Fibroblast of skin of abdomen (primary cell): ENCODE measurements at places on chromosomes 1 and 21.
A peak's percentile ranks its signal among the peaks of the same experiment; 100 is the strongest.

- DNase-seq = no peak
Observed at GRCh38 chr1:3847081-3847480, 9.9 kb downstream of the CEP104 start.

DNA sequence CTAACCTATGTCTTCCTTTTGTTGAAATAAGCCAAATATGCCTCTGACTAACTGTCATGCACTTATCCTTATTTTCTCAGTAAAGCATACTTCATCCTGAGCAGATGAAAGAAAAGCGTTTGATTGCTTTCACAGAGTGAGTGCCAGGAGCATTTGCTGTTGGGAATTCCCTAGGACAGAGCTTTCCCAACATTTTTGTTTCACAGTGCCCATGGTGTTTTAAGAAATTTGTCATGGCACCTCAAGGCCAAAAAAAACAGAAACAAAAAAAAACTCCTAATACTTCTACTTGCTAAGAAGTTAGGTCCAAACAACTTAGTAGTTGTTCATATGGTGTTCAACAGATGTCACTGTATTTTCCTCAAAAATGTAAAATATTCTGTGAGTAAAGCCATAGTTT, 120.8 kb upstream of the BMP8A start:
- DNase-seq = no peak

DNA sequence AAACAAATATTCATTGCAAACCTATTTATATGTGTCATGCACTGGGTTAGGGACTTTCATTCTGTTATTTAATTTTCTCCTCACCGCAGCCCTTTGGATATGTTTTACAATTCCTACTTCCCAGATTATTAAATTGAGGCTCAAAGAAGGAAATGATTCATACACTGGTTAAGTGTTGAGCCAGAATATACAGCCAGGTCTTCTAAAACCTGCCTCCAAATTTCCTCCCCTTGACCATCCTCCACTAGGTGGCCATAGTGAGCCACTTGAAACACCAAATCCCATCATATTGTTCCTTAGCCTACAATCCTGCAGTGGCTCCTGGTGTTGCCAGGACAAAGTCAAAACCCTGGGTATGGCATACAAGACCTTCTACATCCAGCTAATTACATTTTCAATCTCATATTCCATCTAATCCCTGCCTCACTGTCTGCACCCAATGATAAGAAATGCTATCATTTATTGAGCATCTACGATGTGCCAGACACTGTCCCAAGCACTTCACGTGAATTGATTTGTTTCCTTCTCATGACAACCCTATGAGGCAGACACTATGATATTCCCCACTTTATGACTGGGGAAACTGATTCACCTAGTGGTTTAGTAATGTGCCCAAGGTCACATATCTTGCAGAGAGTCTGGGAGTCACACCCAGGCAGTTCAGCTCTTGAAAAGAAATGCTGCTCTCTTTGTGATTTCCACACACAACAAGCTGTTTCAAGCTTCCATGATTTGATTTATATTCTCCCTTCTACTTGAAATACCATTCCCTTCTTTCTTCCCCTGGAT, 23.6 kb upstream of the KIRREL1 start:
- peak; percentile 85 for DNase-seq

GRCh38 chr1:205945069-205945468, 1.8 kb upstream of the SLC26A9 start:
- no peak for DNase-seq

DNA sequence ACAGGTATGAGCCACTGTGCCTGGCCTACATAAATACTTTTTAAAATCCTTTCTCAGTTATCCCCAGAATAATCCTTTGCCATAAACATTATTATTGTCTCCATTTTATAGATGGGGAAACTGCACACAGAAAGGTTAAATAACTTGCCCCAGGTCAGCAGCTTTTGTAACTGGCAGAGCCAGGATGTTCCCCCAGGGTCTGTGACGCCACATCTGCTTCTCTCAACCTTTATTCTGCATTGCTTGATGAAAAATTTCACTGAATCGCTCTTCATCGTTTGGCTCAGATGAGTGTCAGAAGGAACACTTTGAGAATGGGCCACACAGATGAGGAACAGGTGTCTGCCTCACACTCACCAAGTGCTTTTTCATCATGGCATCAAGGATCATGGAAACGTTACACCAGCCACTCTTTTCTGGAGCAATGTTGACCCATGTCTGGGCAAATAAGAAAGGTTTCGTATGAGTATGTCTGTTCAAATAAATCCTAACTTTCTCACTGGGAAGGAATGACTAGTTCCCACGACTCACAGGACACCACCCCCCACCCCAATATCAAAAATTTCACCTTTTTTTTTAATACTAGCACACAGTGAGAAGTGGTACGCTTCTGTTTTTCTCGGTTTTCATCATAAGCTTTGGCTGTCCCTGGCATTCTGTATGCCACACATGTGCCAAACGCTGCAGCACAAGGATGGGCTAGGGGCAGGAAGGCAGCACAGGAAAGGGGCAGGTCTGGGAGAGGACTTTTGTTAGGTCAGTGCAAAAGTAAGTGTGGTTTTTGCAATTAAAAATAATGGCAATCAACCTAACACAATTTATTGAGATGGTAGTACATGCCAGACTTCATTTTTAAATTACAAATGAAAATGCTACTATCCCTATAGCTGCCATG, 9.0 kb upstream of the PTGFRN start:
- DNase-seq = no peak

DNA sequence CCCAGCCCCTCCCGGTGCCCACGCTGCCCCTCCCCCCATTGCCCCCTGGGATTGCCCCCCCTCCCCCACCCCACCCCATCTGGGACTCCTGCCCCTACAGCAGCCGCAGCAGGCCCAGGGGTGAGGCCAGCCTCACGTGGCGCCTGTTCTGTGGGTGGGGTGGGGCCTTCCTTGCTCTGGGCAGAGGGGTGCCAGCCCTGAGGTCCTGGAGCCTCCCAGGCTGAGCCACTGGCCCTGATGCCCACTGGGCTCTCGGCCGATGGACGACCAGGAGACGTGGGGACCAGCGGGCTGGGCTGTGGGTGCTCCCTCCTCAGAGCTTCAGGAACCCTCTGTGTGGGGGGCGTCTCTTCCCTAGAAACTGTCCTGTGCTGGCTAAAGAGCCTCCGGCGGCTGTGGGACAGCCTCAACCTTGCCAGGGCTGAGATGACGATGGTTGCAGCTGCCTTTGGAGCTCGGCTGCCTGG, 5.8 kb upstream of the C1orf159 start:
- DNase-seq = no peak

GRCh38 chr1:90457985-90458384, 259.1 kb downstream of the BARHL2 start:
- no peak for DNase-seq

- DNase-seq = no peak
Observed at GRCh38 chr1:34237151-34237815, 60.6 kb downstream of the C1orf94 start.

GRCh38 chr1:192418552-192419285, 101.9 kb downstream of the RGS21 start:
- DNase-seq = no peak

- peak; percentile 96 for DNase-seq
Observed at GRCh38 chr1:156896490-156897033, 3.0 kb downstream of the PEAR1 start.

DNA sequence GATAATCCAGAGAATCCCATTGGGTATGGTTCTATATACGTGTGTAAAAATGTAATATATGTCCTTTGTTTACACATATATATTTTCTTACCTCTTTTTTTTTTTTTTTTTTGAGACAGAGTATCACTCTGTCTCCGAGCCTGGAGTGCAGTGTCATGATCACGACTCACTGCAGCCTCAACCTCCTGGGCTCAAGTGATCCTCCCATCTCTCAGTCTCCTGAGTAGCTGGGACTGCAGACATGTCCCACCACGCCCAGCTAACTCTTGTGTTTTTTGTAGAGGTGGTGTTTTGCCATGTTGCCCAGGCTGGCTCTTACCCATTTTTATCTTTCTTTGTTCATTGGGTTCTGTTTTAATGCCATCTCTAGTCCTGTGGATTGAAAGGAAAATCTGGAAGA, 59.5 kb downstream of the ZBTB17 start:
- DNase-seq = peak; percentile 36

DNA sequence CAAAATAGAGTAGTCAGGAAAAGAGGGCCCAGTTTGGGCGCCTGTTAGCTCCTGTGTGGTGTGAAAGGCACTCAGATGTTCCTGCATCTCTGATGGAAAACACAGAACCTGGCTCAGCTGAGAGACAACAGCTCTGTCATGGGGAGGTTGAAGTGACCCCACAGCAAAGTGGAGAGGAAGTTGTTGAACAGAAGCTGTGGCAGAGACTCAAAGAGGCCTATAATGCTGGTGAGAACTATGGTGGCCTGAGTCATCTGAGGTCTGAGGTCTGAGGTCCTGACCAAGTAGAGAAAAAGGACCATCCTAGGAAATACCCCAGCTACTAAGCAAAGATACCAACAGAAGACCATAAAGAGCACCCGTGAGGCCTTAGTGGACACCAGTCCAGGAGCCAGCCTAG, 45.6 kb upstream of the JAK1 start:
- DNase-seq = no peak

GRCh38 chr1:64750092-64750491, 5.2 kb downstream of the RAVER2 start:
- DNase-seq = no peak

GRCh38 chr1:153789478-153790034, 14.3 kb downstream of the SLC27A3 start:
- no peak for DNase-seq

GRCh38 chr1:171852272-171852671, 11.0 kb downstream of the DNM3 start:
- peak; percentile 73 for DNase-seq

DNA sequence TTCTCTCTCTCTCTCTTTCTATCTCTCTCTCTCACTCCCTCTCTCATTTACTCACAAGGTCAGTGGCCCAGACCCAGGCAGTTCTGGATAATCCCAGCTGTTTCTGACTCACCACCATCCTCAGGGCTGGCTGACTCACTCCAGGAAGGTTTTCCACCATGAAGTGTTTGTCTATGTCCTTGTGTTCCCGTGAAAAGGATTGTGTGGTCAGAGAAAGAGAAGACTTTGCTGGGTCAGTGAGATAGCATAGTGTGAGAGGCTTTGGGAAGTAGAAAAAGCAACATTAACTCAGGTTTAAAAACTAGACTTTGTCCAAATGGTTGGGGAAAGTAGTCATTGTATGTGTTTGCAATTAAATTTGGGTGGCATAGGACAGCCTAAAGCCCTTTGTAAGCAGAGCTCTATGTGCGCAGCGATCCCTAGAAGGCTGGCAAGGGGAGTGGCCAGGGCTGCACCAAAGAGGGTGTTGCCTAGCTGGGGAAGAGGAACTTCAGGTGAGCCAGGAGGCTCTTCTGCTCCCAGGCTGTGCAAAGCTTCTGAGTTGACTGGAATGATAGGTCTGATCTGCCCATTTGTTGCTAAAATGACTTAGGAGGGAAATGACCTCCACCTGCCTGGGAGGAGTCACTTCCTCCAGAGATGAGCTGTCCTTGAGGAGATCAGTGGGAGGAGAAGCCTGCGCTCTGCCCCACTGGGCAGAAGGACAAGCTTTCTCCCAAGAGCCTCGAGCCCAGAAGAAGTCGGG, 4.9 kb upstream of the CAPN2 start:
- DNase-seq = peak; percentile 97

DNA sequence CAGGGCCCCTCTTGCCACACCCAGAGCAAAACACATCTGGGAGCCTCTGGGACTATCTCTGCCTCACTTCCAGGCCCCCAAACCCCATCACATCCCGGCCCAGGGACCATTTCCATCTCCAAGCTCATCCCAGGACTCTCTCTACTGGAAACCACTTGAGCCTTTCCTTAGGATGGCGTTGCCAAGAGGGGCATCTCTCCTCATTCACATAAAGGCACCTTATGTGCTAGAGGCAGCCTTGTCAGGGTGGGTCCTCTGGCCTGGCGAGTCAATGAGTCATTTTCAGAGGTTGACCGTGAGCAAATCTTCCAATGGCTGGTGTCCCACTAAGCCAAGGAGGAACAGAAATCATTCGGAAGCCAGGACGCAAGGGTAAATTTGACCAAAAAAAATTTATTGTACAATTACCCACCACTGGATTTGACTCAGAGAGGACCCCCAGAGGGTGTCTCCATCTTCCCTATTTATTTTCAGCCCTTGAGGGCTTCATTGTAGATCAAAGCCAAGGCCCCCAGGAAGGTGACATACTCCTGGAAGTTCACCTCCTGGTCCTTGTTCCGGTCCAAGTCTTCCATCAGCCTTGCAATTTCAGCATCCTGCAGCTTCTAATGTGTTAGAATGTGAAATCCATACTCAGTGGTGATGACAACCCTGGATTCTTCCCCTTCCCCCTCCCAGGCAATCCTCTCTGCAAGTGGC, 1.4 kb downstream of the S100A6 start:
- peak; percentile 33 for DNase-seq

GRCh38 chr1:2554621-2555387, 1.4 kb upstream of the TNFRSF14 start:
- DNase-seq = no peak

DNA sequence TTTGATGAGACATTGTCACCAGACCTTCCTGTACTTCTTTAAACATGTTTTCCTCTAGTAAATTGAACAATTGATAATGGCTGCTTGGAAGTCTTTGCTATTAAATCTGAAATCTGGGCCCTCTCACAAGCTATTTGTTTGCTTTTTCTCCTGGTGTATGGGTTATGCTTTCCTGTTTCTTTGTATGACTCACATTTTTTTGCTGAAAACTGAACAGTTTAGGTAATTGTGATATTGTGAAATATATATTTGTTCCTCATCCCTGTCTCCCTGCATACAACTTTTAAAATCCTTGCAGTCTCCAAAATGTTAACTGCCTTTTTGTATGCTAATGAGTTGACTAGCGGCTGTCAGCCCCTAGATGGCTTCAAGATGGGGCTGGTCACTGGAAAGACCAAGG, 61.6 kb downstream of the MAP3K21 start:
- DNase-seq = no peak

GRCh38 chr21:45829668-45830067, 151.9 kb upstream of the COL6A1 start:
- DNase-seq = no peak

DNA sequence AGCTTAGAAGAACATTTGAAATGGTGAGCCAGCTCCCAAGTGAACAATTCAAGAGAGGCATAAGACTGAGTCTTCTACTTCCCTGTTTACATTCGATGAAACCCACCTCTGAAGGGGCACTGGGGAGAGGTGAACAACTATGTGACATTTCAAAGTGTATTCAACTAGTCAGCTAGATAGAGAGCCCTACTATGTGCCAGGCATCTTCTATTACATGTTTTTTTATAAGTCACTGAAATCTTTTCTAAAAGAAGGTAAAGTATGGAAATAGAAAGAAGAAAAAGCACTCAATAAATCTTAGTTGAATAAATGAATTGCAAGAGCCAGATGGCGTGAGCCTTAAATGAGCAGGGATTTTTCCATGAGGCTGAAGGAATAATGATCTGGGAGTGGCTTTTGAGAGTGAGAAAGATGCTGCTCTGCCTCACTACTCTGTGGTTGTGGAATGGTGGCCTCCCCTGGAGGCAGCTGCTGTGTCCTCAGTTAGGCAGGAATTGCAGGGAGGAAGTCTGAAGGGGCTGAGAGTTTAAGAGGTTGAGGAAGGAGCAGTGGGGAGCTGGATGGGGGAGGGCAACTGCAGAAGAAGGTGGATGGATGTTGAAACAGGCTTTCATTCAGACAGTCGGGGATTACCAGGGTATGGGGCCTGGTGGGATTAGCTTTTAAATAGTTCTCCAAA, 10.4 kb upstream of the PTPRF start:
- DNase-seq = no peak
